Left lung (tissue), 14 donors: ENCODE measurements at places on chromosomes 1 and 21. TPM values are rescaled to one million over a fixed set of nuclear protein-coding genes. Genes with fewer than 3 reads are reported as not detected.

GRCh38 chr1:180533266-180533987, 25.3 kb upstream of the OVAAL start:
- no peak overlapping the region for H3K27ac ChIP-seq
- H3K4me1 ChIP-seq: peaks cover 4% of the 10 kb centered on the region
- H3K36me3 ChIP-seq: no peaks in the 10 kb centered on the region
- no peaks in the 10 kb centered on the region for H3K27me3 ChIP-seq
- DNase-seq: peak; percentile 78

GRCh38 chr1:2496746-2497145, 20.7 kb downstream of the PLCH2 start:
- DNase-seq: no peak
- H3K4me1 ChIP-seq: no peaks in the 10 kb centered on the region
- H3K4me3 ChIP-seq: no peak overlapping the region
- H3K27me3 ChIP-seq: peaks cover 74% of the 10 kb centered on the region

DNA sequence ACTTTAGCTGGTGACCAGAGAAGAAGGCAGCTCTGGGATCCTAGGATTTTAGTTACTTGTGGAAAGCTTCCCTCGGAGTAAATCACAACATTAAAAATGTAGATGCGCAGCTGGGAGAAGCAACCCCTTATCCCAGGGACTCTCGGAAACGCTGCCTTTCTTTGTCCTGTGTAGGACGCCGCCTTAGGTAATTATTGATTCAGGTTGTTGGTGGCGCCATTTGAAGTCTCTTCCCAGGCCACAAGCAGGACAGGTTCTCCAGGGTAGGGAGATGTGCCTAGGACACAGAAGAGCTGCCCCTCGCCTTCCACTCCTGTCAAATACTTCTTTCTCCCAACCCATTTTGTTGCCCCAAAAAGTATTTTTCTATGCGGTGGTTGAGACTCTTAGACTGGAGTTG, 10.3 kb downstream of the SLC37A1 start:
- DNase-seq: peak; percentile 29
- H3K27me3 ChIP-seq: no peaks in the 10 kb centered on the region
- peaks cover 14% of the 10 kb centered on the region for H3K4me1 ChIP-seq
- H3K36me3 ChIP-seq: peaks cover 36% of the 10 kb centered on the region

DNA sequence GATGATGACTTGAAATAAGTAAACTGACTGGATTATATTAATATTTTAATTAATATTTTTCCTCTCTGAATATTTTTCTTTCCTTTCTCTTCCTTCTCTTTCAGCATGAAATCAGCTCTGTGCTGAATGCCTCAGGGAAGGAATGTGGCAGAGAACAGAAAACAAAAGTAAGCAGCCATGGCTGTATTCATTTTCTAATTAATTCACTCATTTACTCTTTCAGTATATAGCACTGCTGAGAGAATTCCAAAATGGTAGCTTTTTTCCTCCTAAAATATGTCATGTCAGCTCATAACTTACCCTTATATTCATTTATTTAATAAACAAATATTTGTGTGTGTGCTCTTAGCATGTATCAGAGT, 522.5 kb downstream of the PTPRC start:
- H3K4me1 ChIP-seq: no peaks in the 10 kb centered on the region
- DNase-seq: no peak
- H3K36me3 ChIP-seq: no peaks in the 10 kb centered on the region
- H3K4me3 ChIP-seq: no peak overlapping the region
- H3K27me3 ChIP-seq: no peaks in the 10 kb centered on the region
- H3K27ac ChIP-seq: no peak overlapping the region

- peak overlapping the region; percentile 97 for H3K27ac ChIP-seq
- H3K27me3 ChIP-seq: no peaks in the 10 kb centered on the region
- no peak for DNase-seq
- H3K36me3 ChIP-seq: peaks cover 53% of the 10 kb centered on the region
- peaks cover 41% of the 10 kb centered on the region for H3K4me1 ChIP-seq
These were observed 3.4 kb downstream of the FCER1G start for GRCh38 chr1:161218301-161219077.

The NEK2 gene
- 3.8 TPM for total RNA-seq

The ACTN2 gene
- total RNA-seq: 1.7 TPM

The PIGM gene
- total RNA-seq: 7.0 TPM
